ENCODE measurements at places on chromosomes 1 and 21.

DNA sequence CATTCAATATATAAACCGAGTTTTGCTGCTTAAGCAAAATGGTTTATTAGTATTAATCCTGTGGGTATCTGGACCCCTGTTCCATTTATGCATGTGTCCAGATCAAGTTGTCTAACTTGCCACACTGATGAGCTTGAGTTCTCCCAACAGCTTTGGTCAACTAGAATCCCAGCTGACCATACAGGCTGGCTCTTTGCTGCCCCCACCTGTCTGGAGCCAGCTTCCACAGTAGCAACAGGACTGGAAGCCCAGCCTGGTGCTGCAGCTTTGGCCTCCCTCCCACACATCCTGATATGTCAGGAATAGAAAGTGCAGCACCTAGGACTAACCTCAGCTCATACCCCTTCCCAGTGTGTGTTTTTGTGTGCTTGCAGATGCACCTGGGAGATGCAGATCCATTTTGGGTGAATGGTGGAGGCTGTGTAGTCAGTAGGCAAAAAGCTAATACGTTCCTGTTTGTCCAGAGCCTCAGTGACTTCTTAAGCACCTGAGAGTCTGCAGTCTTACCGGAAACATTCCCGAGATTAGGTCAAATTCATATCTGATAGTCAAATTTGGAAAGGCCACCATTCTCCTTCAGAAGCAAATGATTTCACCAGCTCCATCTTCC, 40.9 kb upstream of the BEND5 start:
- DNase-seq, result peak; percentile 80

DNA sequence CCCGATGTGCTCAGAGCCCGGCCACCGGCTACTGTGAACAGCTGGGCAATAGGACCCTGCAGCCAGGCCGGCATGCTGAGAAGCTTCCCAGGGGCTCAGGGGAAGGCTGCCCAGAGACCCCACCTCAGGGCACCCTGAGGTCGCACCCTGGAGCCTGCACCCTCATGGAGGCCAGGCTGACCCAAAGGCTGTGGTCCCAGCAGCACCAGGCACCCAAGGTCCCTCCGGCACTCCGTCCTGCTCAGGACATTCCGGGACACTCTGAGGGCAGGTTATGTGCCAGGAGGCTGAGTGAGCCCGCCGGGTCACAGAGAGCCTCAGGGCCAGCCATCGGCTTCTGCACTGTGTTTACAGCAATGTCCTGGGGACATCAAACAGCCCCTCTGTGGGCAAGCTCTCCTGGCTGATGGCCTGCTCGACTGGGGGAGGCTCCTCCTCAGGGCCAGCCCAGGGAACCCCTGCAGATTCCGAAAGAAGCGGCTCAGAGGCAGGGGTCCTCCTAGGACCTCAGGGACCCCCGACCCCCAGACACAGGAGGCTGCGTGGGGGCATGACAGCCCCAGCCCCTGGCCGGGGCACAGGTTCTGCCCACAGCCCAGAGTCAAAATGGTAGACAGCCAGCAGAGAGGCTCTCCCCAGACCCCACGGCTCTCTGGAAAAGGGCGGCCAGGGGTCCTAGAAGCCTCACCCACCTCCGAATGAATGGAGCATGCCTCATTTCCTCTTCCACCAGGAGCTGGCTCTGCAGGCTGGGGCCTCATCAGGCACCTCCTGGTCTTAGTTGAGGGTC, 8.2 kb downstream of the SLC19A1 start:
- DNase-seq, result no peak

DNA sequence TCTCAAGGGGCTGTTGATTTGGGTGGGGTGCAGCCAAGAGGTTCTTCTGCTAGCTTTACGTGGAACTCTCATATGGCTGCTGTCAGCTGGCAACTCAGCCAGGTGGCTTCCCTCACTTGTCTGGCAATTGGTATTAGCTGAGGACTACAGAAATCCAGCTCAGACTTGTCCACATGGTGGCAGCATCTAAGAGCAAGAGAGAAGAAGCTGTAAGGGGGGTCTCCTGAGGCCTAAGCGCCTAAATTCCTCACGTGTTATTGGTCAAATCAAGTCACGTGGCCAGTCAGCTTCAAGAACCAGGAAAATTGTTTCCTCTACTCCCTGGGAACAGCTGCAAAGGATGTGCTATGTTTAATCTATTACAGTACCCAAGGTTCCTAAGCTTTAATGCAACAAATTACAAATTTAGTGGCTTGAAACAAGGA, 4.2 kb upstream of the DYRK3 start:
- DNase-seq, result peak; percentile 93

DNA sequence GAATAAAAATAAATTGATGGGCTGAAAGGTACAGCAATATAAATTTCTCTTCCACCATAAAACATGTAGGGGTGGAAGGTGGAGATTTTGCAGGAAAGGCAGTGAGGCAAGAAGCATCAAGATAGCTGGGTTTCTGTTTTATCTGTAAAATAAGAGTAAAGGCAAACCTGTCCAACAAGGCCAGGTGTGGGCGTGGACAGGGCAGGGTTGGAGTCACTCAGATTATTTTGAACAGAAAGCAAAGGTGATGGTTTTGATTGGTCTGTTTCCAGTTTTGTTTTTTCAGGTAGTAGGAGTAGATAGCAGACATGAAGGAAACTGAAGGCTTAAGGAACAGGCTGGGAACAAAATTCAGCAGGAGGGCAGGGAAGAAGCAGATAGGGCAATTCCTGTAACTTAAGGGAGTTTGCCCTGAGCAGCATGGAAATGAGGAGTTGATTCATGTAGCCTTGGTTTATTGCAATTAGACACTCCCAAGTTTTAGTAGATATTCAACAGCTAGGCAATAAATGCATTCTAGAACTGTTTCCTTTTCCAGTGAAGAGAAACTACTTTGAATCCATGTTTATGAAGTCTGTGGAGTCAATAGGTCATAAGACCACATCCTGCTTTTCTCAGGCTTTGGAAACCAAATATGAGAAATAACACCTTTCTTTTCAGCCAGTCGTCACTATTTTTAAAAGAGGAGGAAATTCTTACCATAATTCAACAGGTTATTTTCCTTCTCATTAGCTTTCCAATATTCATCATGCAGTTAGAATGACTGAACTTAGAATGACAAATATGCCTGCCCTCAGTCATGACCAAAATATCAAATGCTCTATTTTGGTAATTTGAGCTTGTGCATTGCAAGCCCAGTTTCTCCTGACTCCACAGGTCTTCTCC, 38.7 kb upstream of the CD55 start:
- DNase-seq, result no peak

DNA sequence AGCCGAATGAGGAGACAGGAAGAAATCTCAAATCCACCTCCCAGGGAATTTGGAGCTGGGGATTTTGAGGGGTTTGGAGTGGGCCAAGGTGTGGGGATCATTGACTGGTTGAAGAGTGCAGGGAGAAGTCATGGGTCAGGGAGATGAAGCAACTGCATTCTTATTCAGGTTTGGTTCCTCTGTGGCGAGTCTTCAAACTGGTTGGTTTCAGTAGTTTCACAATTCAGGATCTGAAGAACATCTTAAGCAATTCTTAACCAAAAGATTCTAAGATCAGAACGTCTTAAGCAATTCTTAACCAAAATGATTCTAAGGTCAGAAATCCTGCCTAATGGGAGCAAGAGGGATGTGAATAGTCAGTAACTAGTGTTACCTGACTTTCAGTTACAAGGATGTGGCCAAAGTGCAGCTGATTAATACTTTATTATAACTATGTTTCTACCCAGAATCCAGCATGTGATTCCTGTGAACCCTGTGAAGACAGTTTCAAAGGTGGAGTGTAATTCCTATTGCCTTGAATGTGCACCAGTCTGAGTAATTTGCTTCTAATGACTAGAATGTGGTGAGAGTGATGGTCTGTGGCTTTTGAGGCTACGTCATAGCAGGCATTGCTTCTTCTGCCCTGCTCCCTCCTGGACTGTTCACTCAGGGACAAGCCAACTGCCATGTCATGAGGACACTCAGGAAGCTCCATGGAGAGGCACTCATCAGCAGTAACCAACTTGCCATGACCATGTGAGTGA, 61.2 kb downstream of the OLFML3 start:
- no peak for DNase-seq

DNA sequence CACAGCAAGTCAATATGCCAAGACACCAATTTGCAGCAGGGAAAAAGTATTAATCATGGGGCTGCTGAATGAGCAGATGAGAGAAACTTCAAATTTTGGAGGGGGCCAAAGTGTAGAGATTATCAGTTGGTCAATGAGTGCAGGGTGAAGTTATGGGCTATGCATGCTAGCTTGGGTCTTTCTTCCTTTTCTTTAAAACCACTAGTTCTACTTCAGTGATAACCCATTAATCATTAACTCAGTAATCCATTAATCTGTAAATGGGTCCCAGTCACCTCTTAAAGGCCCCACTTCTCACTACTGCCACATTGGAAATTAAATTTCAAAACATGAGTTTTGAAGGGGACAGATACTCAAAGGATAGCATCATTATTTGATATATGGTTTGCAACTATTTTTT, 688.6 kb upstream of the ADGRL4 start:
- no peak for DNase-seq

DNA sequence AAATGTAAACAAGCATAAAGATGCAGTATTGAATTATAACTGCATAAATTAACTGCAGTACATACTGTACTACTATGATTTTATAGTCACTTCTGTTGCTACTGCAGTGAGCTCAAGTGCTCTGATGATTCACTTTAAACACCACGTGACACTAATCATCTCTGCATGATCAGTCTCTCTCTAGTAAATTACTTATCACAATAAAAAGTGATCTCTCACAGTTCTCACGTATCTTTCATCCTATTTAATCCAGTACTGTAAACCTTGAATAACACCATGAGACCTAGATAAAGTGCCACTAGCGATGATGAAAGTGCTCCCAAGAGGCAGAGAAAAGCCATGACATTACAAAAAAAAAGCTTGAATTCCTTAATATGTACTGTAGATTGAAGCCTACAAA, 1242.0 kb downstream of the AMY1C start:
- no peak for DNase-seq

- no peak for DNase-seq
These were observed 336.0 kb upstream of the NR5A2 start for GRCh38 chr1:199691540-199691939.

Measured in H9 (cell line).